ENCODE measurements at places on chromosomes 6 and 20. TPM values are rescaled to one million over a fixed set of nuclear protein-coding genes. Genes with fewer than 3 reads are reported as not detected.

FAM110A gene
- 11.7 TPM for total RNA-seq

SCRT2 gene
- not detected for total RNA-seq

PTPRK gene
- 14.7 TPM for total RNA-seq

LHFPL5 gene
- 0.23 TPM for total RNA-seq

FAXC gene
- total RNA-seq: 5.9 TPM

SMOC2 gene
- total RNA-seq: 0.03 TPM

HLA-DRB5 gene
- not detected for total RNA-seq

SEL1L2 gene
- total RNA-seq: not detected

SYCP2 gene
- 0.60 TPM for total RNA-seq

DSP gene
- 33.0 TPM for total RNA-seq

MRAP2 gene
- 1.8 TPM for total RNA-seq

CCN5 gene
- 31.4 TPM for total RNA-seq

CALHM6 gene
- total RNA-seq: not detected

RGS17 gene
- 5.8 TPM for total RNA-seq

LRP11 gene
- total RNA-seq: 33.0 TPM

NHLRC1 gene
- total RNA-seq: 1.5 TPM
